ENCODE measurements at places on chromosomes 16 and 17. TPM values are rescaled to one million over a fixed set of nuclear protein-coding genes. Genes with fewer than 3 reads are reported as not detected.

- no peak for DNase-seq
Observed at GRCh38 chr16:62712566-62712965, 676.3 kb upstream of the CDH8 start.

DNA sequence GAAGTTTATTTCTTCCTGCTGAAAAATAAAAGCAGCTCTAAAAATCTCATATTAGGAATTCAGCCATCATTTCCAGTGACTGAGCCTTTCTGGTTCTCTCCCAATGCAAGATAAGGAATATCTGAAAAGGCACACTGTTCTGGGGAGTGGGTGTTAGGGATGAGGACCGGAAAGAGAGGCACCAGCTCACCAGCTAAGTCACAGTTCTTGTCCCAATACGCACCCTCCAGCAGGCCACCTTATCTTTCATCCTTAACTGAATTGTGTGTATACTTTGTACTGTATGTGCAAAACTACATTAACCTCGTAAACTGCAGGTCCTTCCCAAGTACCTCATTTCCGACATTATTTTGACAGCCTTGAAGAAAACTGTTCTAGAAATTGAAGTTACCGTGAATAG is 11.0 kb downstream of the AMFR start:
- no peak for DNase-seq

GRCh38 chr17:46968224-46968834 is 10.7 kb downstream of the RPRML start:
- DNase-seq, result no peak

DNA sequence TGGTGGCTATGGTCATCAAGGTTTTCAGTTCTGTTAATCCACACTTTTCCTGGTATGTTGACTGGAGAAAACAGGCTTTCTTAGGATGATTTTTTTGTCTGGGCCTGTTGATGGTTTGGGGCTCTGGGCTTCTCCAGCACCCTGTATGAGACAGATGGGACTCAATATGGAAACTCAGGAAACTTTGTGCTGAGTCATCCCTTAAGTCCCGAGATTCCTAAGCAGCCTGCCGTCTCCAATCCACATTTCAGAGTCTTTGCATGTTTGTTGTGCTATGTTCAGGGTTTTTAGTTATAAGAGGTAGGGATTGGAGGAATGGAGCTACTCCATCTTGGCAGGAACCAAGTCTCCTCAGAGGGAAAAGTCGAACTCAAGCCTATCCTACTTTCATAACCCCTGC is 253.3 kb upstream of the FOXF1 start:
- no peak for DNase-seq

DNA sequence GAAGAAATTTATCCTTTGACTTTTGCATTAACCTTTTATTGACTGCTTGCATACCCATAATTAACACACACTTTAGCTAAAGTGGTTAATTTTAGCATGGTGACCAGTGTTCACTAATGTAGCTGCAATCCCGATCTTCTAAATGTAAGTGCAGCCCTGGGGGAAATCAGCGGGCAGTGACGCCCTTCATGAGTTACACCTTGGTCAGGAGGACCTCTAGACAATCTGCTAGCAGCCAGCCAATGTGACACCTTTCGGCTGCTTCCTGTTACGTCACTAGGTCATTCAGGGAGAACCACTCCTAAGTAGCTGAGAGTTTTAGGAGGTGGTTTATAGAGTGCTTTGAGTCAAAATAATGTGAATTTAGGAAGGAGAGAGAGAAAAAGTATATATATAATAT is 180.5 kb downstream of the IRX3 start:
- no peak for DNase-seq

DNA sequence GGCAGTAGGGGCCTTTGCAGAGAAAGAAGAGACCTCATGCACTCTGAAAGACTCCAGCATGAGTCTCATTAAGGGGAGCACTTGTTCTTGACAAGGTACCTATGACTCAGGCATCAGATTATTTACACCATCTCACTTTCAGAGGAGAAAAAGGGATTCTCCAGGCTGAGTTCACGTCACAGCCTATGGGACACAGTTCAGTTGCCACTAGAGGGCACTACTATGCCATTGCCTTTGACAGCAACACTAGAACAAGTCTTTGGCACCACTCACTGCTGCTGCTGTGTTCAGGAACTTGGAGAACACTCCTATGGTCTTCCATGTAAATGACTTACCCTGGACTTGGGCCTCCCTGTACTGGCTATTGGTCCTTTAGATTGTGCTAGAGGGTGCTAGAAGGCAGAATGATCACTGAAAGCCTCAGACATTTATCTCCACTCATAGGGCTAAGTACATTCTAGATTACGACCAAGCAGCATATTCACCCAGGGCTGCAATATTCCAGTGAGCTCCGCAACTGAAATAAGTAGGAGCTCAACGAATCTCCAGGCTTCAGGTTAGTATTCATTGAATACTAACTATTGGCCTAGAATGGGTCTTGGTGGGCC is 225.1 kb upstream of the CA10 start:
- DNase-seq, result peak; percentile 29

GRCh38 chr16:86927699-86928098 is 349.4 kb downstream of the FOXL1 start:
- no peak for DNase-seq

GRCh38 chr17:45837187-45837586 is 7.5 kb upstream of the SPPL2C start:
- DNase-seq, result no peak

- DNase-seq, result no peak
Observed at GRCh38 chr16:67673712-67674580, 7.3 kb downstream of the C16orf86 start.

- DNase-seq, result no peak
Observed at GRCh38 chr17:6525141-6525540, 31.2 kb downstream of the PITPNM3 start.

DNA sequence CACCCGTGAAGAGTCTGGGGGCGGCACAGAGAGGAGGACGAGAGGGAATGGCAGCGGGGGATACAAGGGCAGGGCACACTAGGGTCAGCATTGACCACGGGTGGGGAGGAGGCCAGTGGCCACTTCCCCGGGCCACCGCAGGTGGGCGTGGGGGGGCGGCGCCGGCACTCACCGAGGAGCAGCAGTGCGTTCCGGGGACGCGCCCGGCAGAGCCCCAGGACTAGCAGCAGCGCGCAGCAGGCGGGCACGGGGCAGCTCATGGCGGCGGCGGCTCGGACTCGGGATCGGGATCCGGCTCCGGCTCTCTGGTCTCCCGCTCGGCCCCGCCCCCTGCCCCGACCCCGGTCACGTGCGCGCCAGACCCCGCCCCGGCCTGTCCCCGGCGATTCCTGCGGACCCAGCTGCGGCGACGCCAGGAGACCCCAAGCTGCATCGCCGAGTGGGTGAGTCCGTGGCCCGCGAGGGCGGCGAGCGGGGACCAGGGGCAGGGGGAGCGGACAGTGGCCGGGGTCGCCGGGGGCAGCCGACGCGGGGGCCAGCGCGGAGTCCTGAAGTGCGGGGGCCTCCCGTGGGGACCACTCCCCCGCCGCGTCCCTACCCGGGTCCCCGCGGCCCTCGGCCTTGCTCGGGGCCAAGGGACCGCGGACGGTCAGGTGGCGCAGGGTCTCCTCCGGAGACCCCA is at the start of the genes SGSH and SLC26A11:
SGSH (minus strand) TSS at position 280 of the 682 bp plus-strand sequence; CDS start at position 260, 20 bp downstream.
SLC26A11 (plus strand) TSS at position 374 of the 682 bp plus-strand sequence. CDS start 1,134 bp downstream, outside the sequence.
- DNase-seq, result peak; percentile 81

- DNase-seq, result no peak
Observed at GRCh38 chr17:3946711-3947235, 17.5 kb downstream of the ATP2A3 start.

GRCh38 chr17:67238991-67239390 is 6.0 kb downstream of the HELZ start:
- no peak for DNase-seq

DNA sequence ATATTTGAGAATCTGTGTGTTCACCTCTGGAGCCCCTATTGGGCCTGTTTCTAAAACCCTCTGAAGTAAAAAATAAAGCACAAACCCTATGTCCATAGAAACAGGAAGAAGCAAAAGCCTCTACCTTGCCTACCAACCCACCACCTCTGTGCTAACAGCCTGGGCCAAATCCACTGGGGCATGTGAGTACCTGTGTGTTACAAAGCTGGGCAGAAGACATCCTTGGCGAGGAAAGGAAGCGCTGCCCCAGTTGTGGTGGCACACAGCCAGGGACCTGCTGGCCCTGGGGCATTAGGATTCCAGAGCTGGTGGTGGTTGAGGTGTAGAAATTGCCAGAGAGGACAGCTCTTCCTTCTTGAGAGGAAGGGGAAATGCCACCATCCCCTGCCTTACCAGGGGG is 30.0 kb downstream of the MYO18A start:
- no peak for DNase-seq

DNA sequence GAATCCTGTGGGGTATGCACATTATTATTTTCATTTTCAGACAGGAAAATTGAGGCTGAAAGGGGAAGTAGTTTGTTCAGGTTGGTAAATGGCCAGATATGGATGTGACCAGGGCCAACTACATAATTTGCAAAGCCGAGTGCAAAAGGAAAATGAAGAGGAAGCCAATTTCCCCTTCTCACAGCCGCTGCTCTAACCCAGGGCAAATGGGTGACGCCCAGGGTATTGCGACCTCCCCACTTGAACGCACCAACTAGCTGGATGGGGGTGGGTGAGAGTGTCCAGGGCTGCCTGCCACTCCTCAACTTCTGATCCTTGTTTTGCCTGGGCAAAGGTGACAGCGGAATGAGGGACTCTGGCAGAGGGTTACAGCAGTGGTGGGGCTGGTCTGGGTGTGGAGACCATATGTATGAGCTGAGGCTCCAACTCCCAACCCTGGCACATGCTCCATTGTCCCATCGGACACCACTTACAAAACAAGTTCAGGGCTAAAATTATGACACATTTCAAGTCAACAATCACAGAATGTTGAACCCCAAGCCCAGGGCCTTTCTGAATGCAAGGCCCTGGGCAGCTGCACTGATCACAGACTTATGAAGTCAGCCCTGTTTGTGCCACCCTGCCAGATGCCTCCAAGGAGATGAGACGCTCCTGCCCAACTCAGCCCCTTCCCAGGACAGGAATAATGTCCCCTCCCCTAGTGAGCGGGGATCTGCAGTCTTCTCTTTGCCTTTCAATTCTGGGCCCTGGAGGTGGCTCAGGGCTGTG is 1.7 kb downstream of the ANKRD40CL start:
- no peak for DNase-seq

GRCh38 chr16:88792078-88792550 is 7.1 kb upstream of the PIEZO1 start:
- DNase-seq, result no peak

GRCh38 chr17:73939806-73940205 is 263.7 kb upstream of the RPL38 start:
- DNase-seq, result no peak

DNA sequence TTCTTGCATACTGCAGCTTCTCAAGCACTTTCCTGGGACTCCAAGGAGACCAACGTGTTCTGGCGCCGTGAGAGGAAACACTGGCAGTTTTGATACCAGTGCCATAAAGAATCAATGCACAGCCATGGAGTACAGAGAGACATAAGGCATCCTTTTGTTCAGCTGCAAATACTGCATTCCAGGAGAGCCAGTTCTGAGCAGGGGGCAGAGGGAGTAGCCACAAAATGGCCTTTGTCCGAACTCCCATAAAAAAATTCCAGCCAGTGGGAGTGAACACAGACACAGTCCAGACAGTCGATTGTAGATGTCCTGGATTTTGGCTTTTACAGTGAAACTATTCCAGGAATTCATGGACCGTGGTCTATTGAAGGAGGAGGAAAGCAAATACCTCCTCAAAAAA is 36.2 kb upstream of the TEKT3 start:
- DNase-seq, result no peak

DNA sequence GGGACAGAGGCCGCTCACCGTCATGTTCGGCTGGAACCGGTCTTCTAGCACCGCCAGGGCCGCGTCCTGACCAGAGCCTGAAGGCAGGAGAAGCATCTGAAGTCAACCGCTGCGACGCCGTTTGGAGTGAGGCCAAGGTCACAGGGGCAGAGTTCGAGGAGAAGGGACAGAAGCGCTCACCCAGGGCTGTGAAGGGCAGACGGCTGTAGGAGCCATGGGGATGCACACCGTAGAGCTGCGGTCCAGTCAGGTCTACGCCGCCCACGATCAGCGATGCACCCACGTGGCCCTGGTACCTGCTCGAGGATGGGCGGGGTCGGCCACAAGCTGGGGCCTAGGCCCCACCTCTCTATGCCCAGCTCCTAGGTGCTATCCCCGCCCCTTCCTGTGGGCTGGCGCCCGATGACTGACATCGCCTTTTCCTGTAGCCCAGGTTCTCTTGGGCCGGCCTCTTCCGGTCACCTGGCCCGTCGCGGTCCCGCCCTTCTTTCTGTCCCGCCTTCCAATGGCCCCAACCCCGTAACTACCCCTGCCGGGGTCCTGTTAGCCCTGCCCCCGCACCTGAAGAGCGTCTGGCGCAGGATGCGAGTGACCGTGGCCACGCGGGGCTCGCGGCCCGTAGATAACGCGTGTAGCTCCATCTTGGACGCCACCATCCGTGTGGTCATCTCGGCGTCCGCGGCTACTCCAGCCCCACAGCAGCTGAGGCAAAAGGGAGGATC is 1.1 kb downstream of the PSMB10 start:
- DNase-seq, result peak; percentile 98

- no peak for DNase-seq
Observed at GRCh38 chr17:51721730-51722129, 436.8 kb downstream of the CA10 start.

GRCh38 chr17:50111673-50112655 is 16.8 kb downstream of the PDK2 start:
- no peak for DNase-seq

DNA sequence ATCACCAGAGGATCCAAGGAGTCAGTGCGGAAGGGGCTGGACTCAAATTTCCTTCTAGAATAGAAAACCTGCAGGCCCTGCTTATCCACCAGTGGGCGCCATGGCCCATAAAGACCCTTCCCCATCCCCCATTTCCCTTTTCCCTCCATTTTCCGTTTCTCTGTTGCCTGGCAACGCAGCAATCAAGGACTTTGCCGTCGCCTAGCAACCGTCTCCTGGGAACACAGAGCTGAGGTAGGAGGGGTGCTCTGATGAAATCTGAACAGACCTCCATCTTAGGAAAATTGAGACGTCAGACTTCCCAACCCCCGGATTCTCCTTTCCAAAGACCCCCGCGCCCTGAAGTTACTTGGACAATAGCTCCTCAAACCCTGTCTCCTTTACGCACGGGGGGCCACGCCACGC is 5.7 kb downstream of the DLG4 start:
- DNase-seq, result peak; percentile 80

DNA sequence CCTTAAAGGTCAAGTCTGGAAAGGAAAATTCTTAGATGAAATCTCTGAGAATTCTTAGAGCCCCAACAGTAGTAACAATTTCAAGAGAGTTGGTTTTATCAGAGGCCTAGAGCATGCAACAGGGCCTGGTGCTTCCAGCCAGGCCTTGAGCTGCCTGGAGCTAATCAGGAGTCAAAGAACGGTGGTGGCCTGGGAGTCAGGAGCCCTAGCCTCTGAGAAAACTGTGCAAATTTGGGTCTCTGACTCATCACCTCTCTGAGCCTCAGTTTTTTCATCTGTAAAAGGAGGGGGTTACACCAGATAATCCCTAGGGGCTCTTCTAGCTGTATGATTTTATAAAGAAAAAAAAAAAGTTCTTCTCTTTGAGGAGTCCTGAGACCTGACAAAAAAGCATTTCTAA is 227.3 kb upstream of the RPL38 start:
- DNase-seq, result no peak

Gene CDK12
- 55.8 TPM for total RNA-seq

Gene TBC1D3H
- total RNA-seq, result not detected

Gene PABPN1L
- not detected for total RNA-seq

Gene EVPLL
- total RNA-seq, result not detected

Gene FBXL19
- 22.2 TPM for total RNA-seq

Gene DNAH3
- not detected for total RNA-seq

Gene NPIPA5
- 11.5 TPM for total RNA-seq

Gene KCNJ12
- not detected for total RNA-seq

Gene MAF
- 360 TPM for total RNA-seq
